ENCODE measurements at places on chromosomes 13 and 19.

DNA sequence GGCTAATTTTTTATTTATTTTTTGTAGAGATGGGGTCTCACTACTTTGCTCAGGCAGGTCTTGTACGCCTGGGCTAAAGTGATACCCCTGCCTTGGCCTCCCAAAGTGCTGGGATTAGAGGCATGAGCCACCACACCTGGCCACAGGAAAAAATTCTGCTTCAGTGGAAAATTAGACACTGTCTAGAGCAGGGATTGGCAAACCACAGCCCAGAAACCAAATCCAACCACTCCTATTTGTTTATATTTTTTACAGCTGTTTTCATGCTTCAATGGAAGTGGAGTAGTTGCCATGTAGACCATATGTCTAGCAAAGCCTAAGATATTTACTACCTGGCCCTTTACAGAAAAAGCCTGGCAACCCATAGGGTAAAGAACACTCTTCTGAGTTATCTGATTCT lies 123.7 kb upstream of the MRI1 start:
- no peak for DNase-seq

- no peak for DNase-seq
Measured at GRCh38 chr13:110653851-110654250, 38.5 kb downstream of the NAXD start.

DNA sequence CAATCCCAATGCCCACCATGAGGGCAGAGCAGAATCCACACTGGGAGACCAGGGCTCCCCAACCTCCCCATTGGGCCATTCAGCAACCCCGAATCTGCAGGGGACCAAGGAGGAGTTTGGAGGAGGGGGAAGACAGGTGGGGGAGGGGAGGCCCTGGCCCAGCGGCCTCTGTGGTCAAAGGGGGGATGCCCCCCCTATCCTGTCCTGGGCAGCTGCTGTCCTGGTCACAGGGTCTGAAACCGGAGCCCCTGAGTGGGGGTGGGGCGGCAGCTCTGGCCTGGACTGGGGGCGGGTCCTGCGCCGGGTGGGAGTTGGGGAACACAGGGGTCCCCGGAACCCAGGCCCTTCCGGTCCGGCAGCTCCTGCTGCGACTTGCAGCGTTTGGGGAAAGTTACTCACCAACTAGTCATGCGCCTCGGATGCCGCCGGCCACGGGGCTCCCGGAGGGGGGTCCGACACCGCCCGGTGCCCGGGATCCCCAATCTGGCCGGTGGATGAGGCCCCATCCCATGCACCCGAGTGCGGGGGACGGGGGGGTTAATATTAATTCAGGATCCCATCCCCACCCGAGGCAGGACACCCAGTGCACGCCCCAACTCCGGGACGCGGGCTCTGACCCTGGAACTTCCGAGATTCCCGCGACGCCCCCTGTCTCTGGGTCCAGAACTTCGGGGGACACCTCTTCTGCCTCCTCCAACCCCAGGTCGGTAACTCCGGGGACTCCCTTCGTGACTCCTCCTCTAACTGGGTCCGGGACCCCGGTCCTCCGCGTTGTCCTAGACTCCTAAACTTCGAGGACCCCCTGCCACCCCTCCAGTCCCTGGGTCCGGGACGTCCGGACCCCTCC lies 872 bp downstream of the HOMER3 start:
- no peak for DNase-seq

- DNase-seq, result no peak
Measured at GRCh38 chr13:44271031-44271455, 102.6 kb upstream of the SERP2 start.

- no peak for DNase-seq
Measured at GRCh38 chr19:19259741-19260140, 13.4 kb downstream of the TM6SF2 start.

GRCh38 chr13:33119022-33119781 lies 103.0 kb downstream of the KL start:
- no peak for DNase-seq

DNA sequence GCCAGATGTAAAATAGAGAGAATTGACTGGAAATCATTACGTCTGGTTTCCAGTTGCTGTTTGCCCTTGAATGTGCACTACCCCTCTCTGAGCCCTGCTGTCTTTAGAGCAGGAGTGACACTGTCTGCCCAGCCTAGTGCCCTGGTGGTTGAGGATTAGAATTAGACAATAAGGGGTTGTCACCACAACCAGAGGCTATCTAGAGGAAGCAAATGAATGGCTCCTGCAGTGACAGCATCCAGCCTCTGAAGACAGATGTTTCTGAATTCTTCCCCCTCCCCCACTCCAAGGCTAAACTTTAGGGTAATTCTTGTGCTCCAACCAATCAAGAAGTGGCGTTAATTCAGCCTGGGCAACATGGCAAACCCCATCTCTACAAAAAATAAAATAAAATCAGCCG lies 2.0 kb downstream of the RAB8A start:
- DNase-seq, result no peak

- no peak for DNase-seq
Measured at GRCh38 chr13:99500839-99501183, 461 bp upstream of the TM9SF2 start.

DNA sequence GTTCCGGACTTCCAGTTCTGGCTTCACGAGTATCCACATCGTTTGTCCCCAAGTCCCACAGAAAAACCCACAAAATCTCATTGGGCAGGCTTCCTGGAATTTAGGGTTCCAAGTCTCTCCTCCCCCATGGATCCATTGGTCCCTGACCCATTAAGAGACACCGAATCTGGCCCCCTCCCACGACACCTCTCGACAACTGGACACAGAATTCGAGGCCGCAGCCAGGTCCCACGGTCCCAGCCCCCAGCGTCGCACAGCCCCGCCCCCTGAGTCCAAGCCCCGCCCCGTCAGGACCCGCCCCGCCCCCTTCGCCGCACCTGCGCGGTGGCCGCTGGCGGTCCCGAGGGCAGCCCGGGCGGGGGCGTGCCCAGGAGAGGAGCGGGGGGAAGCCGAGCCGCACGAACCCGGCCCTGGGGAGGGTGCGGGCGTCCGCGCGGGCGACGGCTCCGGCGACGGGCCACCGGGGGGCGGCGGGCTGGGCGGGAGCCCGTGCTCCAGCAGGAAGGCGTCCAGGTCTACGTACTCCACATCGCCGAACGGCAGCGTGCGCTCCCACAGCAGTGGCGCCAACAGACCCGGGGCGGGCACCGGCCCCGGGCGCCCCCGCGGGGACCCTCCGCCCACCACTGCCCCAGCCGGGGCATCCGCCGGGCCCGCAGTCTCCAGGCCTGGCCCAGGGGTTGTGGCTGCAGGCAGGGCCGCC lies 1.8 kb downstream of the DBP start:
- DNase-seq, result peak; percentile 73

- no peak for DNase-seq
Measured at GRCh38 chr13:111429064-111429558, 108.7 kb downstream of the TEX29 start.

DNA sequence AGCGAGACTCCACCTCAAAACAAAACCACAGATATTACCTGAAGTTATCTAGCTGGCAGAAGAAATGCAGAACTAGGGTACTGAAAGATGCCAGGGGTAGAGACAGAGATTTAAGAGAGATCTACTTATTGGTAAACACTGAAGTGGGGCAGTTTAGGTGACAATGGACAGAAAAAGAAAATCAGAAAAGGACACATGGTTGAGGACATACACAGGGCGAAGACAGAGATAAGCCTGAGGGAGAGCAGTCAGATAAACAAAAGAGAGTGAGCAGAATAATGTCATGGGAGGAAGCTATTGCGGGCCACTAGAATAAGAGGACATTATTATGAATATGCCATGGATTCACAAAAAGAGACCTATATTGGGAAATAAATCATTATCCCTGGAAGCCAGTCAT lies 3.3 kb downstream of the NEK5 start:
- no peak for DNase-seq

GRCh38 chr19:48606463-48607358 lies at the start of gene SPACA4:
Gene SPACA4, plus strand, starts transcription at chr19:48606742. Its CDS starts 237 bp downstream, at chr19:48606979.
- no peak for DNase-seq

GRCh38 chr13:60369242-60369641 lies 27.8 kb upstream of the TDRD3 start:
- no peak for DNase-seq

DNA sequence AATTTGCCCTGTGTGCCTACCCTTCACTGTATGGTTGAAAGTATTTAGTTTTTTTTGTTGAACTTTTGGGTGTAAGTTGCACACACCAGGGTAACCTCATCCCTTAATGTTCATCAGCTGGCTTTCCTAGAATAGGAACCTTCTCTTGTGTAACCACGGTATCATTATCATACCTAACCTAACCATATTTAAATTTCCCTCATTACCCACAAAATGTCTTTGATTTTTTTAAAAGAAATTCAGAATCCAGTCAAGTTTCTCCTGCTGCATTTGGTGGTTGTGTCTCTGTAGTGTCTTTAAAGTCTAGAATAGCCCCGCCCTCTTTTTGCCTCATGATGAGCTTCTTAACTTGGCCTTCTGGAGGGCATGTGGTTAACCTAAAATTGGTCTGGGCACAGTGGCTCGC lies 80.3 kb downstream of the RYR1 start:
- no peak for DNase-seq

DNA sequence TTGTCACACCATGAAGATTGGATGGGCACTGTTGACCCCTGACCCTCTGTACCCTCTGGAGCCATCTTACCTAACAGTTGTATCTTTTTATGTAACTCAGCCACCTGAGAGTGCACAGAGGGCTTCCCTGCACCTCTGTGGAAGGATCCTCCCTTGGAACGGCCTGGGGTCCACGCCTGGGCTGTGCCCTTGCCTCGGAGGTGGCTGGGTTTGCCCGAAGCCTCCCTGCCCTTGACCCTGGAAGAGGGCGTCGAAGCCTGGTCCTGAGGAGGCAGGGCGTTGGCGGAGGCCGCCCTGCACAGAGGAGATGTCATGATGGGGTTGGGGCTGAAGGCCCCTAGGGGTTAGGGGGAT lies 241 bp downstream of the ODAD3 start:
- DNase-seq, result no peak

- peak; percentile 49 for DNase-seq
Measured at GRCh38 chr13:45370922-45371406, 30.0 kb upstream of the TPT1 start.

DNA sequence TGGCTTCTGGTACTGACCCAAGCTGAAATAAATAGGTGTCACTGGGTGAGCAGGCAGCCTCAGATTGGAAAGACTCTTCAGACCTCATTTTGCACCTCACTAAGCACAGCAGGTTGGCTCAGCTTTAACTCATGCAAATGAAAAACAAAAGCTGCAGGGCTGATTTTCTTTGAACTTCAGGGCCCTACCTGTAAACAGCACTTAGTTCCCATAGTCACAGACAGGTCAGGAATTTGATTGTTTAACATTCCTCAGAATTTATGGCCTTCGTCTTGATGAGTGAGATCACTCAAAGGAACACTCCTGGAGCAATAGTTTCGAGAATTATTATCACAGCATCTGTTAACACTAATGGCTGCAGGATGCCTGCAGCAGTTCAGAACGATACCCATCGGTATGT lies 718.5 kb downstream of the EFNB2 start:
- no peak for DNase-seq

DNA sequence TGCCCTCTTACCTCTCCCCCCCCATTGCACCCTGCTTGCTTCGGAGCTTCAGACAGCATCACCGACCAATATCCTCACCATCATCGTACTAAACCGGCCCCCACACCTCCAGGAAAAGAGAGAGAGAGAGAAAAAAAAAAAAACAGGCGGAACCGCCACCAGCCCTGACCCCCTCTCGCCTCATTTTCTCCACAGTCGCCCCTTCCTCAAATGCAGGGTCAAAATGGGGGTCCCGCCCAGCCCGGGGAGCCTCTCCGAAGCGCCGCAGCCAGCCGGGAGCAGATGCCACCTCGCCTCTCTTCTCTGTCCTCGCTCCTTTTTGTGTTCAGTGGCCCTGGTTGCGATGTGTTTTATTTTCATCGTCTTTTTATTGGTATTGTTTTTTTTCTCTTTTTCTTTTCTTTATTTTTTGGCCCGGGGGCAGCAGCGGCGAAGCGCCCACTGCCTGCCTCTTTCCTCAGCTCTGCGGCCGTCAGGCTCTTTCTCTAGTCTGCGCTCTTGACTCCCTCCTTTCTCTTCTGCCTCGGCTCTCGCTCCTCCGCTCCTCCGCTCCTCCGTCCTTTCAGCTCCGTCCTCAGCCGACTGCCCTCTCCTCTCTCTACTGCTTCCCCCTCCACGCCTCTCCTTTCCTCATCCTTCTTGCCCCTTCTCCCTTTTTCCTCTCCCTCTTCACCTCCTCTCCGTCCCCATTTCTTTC lies 41.4 kb downstream of the DEDD2 start:
- no peak for DNase-seq

DNA sequence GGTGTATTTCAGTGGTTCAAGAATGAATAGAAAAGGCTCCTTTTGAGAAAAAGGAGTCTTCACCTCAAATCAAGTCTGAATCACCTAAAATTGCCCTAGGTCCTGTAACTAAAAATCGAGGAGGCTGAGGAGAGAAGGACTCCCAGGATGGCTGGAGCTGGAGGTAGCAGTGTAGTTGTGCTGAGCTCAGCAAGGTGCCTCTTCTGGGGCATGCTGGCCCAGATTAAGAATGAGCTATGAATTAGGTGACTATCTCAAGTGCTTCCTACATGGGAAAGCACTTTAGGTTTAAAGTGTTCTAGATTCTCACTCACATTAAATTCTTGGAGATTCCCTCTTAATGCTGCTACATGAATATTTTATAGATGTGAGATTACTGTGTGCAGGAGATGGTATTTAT lies 28.8 kb upstream of the KL start:
- DNase-seq, result no peak

DNA sequence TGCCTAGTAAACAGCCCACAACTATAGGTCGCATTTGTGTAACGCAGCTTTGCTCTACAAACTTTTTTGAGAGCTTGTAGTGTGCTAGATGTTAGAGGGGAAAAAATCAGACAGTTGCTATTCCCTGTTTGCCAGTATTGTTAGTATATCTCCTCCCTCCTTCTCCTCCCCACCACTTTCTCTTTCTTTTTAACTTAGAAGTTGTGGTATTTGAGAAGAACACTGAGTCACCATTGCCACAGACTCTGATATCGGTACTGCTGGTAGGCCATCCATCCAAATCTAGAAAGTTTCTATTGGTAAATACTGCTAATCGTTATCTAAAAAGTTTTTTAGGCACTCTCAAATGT lies 666 bp downstream of the POMP start:
- DNase-seq, result peak; percentile 26

- DNase-seq, result no peak
Measured at GRCh38 chr13:114017028-114017630, 43.3 kb upstream of the C13orf46 start.

Measured in CD4-positive, alpha-beta T cell treated with Interleukin-6 at 100 ng/mL for 8 hours (primary cell).